Stimulated activated CD4-positive, alpha-beta T cell treated with anti-CD3 and anti-CD28 coated beads, Interleukin-2, amount 100 ng/mL, for 24 hours (primary cell): ENCODE measurements at places on chromosomes 2 and 18.

DNA sequence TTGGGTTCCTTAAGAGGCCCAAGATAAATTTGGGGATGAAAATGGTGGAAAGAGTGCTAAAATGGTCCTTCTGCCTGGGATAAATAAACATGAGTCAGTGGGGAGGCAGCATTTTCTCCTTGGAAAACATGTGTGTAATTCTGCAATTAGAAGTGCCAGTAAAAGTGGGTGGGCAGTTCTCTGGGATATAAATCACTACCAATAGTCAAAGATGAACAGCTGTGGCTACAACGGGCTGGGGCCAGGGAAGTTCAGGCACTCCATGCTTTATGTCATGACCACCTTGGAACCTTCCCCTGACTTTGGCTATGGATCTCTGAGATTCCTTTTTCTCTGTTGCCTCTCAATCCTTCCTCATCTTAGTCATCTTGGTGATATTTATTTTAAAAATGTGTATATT is 56.5 kb upstream of the CYRIA start:
- DNase-seq = no peak

DNA sequence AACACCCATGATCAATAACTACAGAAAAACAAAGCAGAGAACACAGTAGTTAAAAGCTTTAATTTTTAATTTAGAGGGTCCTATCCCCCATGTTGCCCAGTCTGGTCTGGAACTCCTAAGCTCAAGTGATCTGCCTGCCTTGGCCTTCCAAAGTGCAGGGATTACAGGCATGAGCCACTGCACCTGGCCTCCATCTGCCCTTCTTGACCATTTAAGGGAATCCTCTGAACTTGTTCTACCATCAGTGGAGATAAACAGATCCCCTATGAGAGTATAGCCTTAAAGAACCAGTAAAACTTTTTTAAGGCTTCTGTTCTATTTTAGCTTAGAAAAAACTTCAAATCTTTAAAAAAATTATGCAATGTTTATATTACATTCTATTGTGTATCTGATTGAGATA is 13.5 kb upstream of the ATP5MC3 start:
- no peak for DNase-seq

- no peak for DNase-seq
Observed at GRCh38 chr2:22626621-22627020, 758.4 kb upstream of the KLHL29 start.

DNA sequence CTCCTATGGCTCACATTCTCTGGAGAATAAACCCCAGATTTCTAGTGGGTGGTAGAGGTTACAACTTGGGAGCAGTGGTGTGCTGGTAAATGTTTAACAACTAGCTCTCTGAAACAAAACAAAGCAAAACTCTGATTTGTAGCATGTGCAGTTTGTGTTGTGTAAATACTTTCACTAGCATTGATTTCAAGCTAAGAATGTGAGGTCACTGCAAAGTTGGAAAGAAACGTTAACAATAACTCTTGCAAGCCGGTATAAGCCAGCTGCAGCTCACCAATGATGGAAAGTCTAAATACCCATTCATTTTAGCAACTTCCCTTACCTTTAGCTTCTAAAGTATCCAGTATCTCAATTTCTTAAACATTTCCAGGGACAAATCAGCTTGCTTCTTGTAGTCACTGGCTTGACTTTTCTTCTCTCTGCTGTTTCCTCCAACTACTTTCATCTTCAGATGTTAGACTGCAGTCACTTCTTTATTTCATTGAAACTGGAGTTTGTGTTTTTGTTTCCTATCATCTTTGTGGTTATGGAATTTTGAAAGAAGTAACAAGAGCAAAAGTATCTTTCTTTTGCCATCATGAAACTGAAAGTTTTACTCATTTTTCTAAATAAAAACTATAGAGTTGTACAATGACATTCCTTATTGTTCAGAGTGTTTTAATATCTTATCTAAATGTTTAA is 140.2 kb downstream of the PLCL1 start:
- DNase-seq = no peak

DNA sequence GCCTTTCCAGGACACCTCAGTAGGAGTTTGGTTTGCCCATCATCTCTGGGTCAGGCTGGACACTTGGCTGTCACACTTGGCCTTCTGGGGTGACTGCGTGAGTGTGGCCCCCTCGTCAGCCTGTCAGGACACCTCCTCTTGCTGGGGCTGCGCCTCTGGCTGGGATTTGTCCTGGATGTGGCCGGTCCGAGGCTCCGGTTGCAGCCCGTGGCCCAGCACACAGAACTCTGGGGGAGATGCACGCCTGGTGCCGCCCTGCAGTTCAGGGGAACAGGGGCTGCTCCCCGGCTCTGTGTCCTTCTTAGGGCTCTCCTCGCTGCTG is 9.6 kb downstream of the PCARE start:
- DNase-seq = no peak

GRCh38 chr2:98907385-98907784 is 28.6 kb downstream of the CRACDL start:
- DNase-seq = no peak

DNA sequence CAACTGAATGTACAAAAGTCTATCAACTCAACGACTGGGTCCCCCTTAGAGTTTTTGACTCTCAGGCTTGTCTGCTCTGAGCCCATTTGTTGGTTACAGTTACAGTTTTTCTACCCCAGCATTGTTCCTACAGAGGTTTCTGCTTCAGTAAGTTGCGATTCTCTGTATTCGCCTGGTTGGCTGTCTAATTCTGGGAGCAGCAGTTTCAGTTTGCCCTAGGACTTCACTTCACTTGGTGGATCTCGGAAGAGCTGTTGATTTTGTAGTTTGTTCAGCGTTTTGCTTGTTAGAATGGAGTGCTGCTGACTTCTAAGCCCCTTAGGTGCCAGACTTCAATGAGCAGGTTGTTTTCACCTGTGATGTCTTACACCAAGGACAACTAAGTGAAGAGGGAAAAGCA is 296.5 kb upstream of the EPAS1 start:
- DNase-seq = no peak
